HT1080 (cell line): ENCODE measurements at places on chromosomes 11 and 22. TPM values are rescaled to one million over a fixed set of nuclear protein-coding genes. Genes with fewer than 3 reads are reported as not detected.

DNA sequence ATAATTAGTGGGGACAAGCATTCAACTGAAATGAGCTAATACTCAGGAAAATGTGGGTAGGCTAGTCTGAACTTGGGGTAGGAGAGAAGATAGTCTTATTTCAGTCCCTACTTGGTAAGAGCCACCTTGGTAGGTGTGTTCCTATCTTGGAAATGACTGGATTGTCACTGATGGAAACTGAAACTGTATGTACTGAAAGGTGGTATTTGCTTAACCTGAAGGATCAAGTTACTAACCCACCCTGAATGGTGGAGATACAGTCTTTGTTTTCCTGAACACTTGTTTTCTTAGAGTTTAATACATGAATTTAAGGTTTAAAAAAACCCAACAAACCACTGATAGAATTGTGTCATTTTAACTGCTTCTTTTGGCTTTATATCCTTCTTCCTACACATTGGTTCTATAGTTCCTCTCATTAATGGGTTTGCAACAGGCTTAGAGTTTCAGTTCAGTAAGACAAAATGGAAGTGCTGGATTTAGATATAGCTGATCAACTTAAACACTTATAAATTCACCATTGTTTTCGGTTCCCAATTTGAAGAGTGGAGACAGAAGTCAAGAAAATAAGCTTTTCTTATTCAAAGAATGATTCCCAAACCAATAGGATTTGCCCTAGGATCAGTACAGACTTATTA, 4.2 kb downstream of the FAR1 start:
- no peak for DNase-seq

GRCh38 chr11:12286606-12287005, 90.8 kb upstream of the PARVA start:
- DNase-seq, result no peak

DNA sequence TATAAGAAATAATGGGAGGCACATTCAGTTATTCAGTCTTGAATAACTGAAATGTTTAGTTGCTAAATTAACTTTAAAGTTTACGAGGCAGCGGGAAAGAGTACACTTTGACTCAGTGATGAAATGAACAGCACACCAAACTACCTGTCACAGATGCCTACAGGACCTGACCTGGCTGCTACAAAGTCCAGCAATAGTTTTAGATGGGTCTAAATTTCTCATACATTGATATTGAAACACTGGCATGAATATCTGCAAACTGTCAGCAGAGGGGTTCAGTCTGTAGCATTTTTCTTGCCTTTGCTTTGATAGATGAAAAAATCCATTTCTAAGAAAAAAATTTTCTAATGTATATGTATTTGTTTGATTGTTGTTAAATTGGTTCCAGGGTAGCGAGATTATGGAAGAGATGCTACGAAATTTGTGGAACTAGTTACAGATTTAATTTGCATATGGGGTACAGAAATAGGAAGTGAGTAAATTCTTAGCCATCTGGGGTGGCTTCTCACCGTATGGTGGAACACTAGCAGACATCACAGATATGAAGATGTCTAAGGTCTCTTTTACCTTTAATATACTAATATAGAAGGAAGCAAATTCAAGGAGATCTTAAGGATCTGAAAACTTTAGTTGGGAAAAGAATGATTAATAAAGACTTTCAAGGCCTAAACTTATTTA, 20.8 kb upstream of the GAB2 start:
- no peak for DNase-seq

Gene OR51I1
- 2.9 and 3.1 TPM in 2 replicates for total RNA-seq

- DNase-seq, result no peak
These were observed 73.9 kb downstream of the TRPC6 start for GRCh38 chr11:101509922-101510321.

Gene OSM
- total RNA-seq, result not detected in 2 replicates

DNA sequence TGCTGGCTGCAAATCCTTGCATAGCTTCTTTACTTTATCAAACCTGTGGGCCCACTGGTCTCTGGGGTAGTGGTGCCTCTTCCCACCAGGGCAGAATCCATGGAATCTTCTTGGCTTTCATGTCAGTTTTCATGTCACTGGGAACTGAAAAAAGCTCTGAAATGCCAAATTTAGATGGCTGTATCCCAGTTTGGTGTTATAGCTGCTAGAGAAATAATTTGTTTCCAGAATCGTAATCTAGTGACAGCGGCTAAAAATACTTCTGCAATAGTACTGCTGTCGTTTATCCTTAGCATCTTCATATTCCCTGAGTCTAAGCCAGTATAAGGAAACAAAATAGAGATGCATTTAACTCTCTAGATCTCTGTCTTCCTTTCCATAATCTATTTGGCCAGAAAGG, 983.4 kb upstream of the FAT3 start:
- no peak for DNase-seq

GRCh38 chr11:31301549-31302510, 67.7 kb downstream of the DCDC1 start:
- DNase-seq, result no peak

Gene GAB2
- 1.5 and 1.9 TPM in 2 replicates for total RNA-seq

Gene IGSF22
- total RNA-seq, result not detected in 2 replicates

DNA sequence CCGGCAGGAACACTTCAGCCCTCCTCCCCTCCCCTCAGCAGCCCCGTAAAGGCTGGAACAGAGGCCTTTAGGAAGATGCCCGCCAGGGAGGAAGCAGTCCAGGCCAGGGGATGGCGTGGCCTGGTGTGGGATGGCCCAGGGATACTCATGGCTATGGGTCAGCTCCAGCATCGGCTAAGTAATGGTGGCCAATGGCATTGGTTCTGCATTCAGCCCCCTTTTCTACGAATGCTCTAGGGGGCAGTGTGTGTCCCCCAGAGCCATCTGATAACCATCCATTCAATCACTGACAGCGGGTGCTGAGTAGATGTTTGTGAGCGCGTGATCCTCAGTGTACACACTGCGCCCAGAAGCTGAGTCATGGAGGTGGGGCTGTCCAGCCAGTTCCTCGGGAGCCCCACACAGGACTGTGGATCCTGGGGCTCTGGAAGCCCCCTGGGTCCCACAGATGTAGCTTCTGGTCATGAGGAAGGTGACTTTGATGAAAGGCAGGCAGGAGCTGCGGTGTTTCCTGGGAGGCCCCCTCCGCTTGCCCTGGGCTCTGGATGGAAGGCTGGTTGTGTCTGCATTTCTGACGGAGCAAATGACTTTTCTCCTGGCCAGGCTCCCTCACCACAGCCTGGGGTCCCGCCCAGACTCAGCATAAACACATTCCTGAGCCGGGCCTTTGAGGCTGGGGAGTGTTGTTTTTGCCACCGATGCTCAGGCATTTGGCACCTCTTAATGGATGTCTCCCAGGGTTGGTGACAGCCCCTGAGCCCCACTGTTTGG, 46.5 kb downstream of the FBLN1 start:
- DNase-seq, result peak; percentile 90

DNA sequence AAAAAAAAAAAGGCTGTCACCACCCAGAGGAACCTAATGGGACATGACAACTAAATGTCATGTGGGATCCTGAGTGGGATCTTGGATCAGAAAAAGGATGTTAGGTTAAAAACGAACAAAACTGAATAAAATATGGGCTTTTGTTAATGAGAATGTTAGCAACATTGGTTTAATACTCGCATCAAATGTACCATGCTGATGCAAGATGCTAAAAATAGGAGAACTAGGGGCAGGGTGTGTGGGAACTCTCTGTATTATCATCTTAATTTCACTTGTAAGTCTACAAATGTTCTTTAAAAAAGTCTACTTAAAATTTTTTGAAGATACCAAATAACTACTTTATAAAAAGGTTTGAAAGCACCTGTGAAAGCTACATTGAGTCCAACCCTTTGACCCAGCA, 88.8 kb upstream of the PRR5 start:
- no peak for DNase-seq

DNA sequence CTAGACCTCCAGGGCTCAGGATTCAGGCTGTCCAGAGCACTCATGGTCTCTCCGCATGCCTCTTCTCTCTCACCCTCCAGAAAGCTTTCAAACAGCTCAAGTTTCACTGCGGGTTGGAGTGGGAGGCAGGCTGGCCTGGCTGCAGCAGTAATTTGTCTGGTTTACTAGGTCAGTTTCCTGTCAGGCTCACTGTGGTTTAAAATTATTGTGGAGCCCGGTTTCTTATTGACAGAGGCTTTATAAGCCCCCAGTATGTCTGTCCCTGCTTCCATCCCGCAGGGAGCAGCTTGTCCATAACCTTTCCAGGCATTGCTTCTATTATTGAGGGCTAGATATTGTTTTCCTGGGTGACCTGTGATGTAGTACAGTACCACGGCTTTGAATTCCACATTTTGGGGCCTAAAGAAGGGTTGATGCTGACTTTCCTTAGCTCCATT, 235.3 kb upstream of the SORL1-AS1 start:
- peak; percentile 80 for DNase-seq

DNA sequence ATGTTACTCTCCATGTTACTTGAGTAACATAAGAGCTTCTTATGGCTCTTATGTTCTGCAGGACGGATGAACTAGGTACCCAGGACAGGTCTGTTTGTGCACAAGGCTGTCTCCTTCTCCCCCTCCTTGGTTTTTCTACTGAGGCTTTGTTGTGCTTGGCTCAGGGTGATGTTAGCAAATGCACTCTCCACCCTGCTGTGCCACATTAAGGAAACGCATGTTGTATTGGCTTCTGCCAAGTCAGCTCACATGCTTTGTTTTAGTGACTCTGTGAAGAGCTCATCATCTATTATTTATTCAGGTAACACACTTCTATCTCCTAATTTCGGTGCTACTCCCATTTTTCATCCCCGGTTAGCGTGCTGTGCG, 108.3 kb downstream of the PTPRJ start:
- DNase-seq, result no peak

GRCh38 chr22:47423861-47424820, 661.7 kb downstream of the TBC1D22A start:
- DNase-seq, result no peak

- DNase-seq, result no peak
These were observed 81.6 kb upstream of the SORL1-AS1 start for GRCh38 chr11:121534131-121535093.

- no peak for DNase-seq
These were observed 8.2 kb upstream of the SCUBE2 start for GRCh38 chr11:9099617-9100016.

DNA sequence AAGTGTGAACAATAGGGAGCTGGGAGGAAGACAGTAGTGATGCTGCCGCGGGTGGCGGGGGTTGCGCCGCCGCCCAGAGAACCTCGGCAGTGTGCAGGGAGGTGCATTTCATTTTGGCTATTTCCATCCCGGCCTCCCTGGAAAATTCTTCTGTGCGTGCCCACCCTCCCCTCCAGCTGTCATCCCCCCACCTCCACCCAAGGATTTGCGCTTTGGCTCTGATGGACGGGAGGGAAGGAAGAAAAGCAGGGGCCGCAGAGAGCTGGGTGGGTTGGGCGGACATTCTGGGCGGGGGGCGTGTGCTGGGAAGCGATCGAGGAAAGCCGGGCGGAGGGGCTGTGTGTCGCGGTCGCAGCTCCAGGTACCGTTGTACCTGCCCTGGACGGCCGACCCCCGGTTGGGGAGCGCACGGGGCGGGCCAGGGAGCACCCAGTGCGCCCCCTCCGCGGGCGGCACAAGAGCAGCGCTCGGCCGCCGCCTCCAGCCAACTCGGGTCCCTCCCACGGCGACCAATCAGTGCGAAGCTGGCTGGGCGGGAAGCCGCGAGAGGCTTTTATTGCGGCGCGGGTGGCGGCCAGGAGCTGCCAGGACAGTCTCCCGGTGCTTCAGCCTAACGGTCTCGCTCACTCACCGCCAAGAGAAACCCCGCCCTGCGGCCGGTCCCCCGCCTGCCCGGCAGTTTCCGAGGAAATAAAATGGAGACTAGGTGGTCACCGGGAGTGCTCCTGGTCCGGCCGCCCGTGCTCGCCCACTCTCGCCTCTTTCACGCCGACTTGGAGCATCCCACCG, 1.6 kb downstream of the NCAM1 start:
- DNase-seq, result peak; percentile 86

- no peak for DNase-seq
These were observed 10.6 kb upstream of the IFTAP start for GRCh38 chr11:36583667-36584066.

GRCh38 chr11:3203221-3204043, 15.2 kb downstream of the MRGPRG start:
- no peak for DNase-seq

GRCh38 chr11:86576946-86577624, 95.3 kb downstream of the ME3 start:
- DNase-seq, result no peak

DNA sequence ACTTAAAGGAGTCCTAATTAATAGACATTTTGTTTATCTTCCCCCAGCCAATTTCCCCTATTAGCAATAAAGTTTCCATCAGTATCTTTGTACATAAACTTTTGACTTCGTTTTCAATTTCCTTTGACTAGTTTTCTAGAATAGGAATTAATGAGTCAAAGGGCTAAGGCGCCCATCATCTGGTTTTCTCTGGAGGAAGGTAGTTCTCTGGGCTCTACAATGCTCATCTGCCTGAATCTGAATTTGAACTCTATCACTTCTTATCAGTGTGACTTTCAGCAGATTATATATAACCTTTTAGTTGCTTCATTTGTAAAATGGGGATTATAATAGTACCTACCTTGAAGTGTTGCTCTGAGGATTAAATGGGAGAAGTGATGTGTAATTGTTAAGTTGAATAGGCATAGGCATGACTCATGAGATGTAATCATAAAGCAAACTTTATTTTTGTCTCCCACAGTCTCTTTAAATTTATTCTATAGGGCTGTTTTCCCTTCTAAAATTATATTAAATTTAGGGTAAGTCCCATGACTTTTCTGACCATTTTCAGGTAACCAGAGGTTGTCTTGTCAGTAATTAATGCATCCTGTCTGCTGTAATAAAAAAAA, 5.8 kb upstream of the TUB start:
- no peak for DNase-seq

- peak; percentile 91 for DNase-seq
These were observed at the start of gene RELT for GRCh38 chr11:73376160-73376802. TSS of gene RELT (plus strand) at chr11:73376399. CDS start at chr11:73389137, 12,738 bp downstream.

Gene HBD
- not detected in 2 replicates for total RNA-seq

GRCh38 chr11:77035039-77035438, 841 bp downstream of the B3GNT6 start:
- no peak for DNase-seq

DNA sequence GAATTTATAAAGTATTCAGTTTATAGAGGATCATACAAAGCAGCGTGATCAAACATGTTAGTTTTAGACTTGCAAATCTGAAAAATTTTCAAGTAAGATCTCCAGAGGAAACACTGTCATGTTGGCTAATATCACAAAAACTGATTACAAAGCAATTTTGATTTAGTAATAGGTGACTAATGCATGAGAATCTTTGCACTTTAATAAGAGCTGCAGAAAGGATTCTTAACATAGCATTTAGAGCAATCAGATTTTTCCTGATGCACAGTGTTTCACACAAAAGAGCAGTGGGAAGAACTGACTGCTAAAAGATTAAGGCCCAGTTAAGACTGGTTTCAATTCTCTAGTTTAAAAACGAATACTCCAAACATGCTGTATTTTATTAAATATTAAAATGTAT, 321.2 kb downstream of the GUCY1A2 start:
- peak; percentile 17 for DNase-seq

DNA sequence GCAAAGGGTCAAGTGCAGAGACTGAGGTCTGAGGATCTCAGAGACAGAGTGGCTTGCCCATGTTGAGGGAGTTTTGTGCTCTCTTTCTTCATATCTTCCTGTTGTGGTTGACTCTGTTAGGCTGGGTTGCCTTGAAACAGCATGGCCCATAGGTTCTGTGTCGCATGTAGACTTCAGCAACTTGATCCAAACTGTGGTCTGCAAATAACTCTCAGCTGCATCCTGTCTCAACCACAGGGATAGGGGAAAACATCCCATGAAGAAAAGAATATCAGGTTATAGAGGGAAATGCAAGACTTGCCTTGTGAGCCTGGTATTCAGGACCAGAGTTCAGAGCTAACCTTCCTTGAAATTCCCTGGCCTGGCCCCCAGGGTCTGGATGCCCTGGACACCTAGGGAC, 69.4 kb downstream of the FLI1 start:
- DNase-seq, result peak; percentile 56

GRCh38 chr11:112783945-112784322, 177.3 kb upstream of the NCAM1 start:
- no peak for DNase-seq

Gene BTG4
- 0.39 TPM in 1 of 2 replicates, not detected in the other for total RNA-seq
